IPS DF 6.9 (cell line): ENCODE measurements at places on chromosomes 12 and 14.

GRCh38 chr14:90388982-90389381 lies 7.8 kb upstream of the CALM1 start:
- DNase-seq: no peak

GRCh38 chr12:97756066-97756666 lies 293.6 kb downstream of the RMST start:
- no peak for DNase-seq

- no peak for DNase-seq
These were observed 271.3 kb upstream of the TMPO start for GRCh38 chr12:98244136-98244535.

DNA sequence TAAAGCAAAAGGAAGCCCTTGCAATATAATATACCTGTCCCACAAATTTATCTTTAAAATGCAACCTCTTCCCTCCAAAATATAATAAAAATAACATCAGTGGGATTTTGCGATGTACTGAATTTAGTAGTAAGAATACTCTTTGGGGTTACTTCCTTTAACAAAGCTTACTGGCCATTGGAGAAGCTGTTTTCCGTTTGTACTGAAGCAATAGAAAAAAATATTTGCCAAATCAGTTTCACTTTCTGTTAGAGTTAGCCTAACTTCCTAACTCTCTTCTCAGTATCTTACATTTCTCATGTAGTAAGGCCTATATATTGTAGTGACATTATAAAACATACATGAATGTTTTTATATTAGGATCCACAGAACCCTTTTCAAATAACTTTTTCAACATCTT lies 3.7 kb downstream of the MAX start:
- DNase-seq: no peak

GRCh38 chr14:40004871-40005500 lies 572.8 kb upstream of the FBXO33 start:
- no peak for DNase-seq

DNA sequence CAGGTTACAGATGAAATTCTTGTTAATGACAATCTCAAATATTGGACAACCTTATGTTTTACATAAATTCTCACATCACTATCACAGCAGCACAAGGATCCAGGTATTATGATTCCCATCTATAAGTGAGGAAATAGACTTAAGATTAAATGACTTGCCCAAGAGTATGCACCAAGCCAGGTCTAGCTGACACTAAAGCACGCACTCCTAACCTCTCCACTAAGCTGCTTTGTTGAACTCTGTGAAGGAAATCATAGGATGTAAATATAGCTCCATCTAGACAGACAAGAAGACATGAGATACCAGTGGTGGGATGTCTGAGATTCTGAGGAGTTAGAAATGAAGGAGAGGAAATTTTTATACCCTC lies 87.9 kb downstream of the PHLDA1 start:
- DNase-seq: no peak

DNA sequence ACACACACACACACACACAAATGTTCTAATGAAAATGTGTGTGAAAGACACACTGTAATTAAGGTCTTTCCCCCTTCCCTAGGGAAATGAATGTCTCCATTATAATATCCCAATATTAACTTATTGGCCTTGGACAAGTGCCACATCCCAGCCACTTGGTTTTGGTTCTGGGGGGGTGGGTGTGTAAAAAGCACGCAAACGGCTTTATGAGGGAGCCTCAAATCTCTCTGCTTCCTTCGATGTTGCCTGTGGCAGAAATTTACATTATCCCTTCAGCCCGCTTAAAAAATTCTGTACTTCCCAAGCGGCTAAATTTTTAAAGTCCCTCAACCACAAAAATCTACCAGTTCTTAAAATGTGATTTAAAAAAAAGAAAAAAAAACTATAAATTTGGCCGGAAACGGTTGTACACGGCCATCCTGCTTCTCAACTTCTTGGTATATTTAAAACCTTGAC lies 432 bp downstream of the C14orf93 start:
- no peak for DNase-seq

DNA sequence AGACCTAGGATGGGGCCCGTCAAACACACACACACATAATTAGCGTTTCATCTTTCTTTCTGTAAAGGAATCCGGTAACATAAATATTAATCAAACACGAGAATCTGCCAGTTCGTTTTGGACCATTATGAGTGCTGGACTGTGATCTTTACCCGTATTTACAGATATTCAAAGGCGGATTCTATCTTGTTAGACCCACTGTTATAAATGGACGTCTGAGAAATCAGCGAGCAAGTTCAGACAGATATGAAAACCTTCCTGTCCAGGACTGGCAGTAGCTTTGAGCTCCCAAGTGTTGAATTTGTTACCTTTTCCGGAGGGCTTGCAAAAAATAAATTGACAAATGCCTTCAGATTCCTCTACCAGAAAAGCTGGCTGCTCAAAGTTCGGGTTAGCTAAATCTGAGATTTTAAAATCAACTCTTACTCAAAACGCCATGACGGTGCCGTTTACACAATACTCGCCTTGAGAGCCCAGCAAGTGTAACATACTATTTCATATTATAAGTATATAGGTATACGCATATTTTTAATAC lies 27.6 kb downstream of the BCL11B start:
- no peak for DNase-seq

DNA sequence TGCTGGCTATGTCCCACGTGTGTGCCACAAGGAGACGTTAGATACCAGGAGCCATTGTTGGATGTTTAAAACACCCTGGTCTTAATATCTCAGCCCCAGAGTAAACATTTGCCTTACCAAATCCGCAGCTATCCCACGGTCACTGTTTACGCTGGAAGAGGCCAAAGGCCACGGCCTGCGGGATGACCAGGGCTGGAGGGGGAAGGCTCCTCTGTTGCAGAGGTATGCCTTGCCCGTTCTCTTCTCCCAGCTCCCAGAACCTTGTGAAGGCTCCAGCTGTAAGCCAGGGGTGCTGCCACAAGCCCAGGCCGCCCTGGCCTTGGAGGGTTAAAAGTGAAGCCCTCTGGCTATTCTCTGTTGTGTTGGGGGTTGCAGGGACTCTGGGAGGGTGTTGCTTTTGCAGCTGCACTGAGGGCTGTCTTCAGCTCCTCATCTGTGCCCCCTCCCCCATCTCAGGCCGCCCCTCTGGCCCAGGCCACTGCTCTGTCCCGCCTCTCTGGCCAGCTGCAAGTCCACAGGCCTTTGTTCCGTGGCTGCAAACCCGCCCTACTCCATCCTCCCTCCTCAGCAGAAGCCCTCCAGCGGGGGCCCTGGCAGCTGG lies 2.5 kb downstream of the PLEKHG3 start:
- no peak for DNase-seq

DNA sequence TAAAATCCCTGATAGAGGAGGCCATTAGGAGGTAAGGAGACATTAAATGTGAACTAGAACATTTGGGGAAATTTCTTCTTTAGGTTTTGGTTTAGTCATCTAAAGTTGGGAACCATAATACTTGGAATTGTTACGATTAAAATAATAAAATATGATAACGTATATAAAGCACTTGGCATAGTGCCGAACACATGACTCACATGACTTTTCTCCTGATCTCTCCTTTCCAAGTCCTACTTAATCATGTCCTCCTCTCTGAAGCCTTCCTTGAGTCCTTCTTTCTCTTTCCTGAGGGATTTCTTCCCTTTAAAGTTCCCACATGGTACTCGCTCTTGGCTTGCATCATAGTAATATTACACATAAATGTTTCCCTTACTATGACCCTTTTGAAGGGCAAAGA lies 20.0 kb downstream of the BEST3 start:
- no peak for DNase-seq

DNA sequence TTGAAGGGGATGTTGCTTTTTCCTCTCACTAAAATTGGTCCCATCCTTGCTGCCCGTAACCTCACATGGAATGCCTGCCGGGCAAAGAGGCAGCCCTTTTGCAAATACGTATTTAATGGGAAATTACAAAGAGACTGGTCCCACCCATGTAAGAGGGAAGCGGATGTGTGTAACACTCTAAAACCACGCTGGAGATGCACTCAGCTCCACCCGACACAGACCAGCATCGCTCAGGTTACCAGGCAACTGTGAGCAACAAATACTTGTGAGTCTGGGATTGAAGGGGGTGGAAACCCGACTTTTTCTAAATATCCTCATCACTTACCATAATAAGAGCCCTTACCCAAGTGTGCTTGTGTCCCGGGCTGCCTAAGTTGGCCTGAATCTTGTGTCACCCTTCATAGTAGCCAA lies 47.7 kb downstream of the ELK3 start:
- no peak for DNase-seq

GRCh38 chr14:47746986-47747385 lies 71.6 kb upstream of the MDGA2 start:
- no peak for DNase-seq

DNA sequence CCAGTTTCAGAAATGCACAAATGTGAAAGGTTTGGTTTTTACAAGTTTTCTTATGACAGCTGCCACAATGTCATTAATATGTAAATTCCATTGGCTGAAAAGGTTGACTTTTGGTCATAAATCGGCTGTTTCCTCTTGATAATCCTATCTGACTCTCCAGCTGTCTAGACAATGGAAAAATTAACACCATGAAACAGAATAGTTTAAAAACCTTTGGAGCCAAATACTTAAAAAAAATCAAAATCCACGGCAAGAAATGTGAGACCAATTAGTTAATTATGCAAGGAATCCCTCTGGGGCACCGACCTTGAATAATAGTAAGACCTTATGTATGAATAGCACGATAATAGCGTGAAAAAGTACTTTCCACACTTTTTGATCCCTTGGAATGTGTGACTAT lies 138.0 kb downstream of the ZNF664 start:
- DNase-seq: no peak

DNA sequence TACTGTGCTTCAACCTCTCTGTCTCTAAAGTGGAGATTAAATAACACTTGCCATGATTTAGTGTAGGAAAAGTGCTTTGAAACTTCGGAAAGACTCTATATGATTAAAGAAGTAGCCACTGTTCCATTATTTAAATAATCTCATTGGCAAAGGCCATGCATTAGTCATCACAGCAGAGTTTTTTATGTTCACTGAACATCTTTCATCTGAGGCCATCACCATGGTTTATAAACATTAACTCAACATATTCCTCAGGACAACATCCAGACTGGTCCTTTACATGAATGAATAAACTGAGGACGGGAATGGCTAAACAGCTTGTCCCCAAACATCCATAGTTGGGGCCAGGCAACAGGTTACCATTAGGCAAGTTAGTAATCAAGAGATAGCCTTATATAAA lies 124.6 kb upstream of the FRMD6 start:
- no peak for DNase-seq
